ENCODE measurements at places on chromosomes 2 and 18.

GRCh38 chr2:149002891-149003740 is 35.4 kb upstream of the LYPD6B start:
- DNase-seq, result no peak

DNA sequence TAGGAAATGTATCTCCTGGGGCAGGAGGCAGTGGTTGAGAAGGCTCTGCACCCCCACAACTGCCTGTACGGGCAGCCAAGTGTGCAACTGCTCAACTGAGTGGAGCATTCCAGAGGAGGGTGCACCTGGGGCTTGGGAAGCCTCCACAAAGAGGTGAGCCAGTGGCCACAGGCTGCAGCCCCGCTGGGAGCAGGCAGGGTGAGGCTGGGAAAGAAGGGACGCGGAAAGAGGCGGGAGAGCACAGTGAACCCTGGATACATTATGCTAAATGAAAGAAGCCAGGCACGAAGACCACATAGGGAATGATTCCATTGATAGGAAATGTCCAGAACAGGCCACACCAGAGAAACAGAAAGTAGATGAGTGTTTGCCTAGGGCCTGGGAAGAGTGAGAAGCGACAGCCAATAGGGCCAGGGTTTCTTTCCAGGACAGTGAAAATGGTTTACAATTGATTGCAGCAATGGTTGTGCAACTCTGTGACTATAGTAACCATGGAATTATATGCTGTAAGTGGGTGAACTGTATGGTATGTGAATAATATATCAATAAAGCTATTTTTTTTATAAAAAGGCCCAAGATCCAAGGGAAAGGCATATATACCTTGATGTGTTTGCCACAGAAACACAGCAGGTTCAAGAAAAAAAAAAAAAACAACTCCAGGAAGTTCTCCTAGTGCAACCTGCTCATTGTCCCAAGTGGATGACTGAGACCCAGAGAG is 82.4 kb downstream of the DDX1 start:
- DNase-seq, result no peak

GRCh38 chr18:80159713-80160636 is 50.9 kb downstream of the ADNP2 start:
- DNase-seq, result no peak

DNA sequence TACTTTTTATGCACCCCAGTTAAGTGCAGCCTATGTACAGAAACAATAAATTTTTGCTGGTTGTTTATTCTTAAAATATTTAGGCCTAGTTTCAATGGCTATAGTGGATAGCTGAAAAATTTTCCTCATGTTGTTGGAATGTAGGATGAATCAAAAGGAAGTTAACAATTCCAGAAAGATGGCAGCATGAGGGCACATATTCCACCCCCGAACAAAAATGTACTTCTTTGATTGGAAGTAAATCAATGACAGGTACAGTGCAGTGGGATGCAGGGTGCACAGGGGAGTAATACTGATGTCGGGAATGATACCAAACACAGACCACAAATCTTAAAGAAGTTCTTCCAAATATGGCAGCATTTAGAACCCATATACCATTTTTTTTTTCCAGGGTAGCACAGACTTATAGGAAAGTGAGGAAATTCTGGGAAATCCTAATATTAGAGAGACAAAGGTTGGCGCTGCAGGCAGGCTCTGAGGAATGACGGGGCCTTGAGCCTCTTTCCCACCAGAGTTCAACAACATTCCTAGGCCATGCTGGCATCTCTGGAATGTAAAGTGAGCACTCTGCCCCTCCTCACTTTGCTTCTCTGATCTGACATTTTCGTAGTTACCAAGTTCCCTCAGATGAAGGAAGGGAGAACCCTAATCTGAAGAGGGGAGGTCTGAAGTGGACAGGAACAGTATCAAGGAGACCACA is 36.6 kb upstream of the IKZF2 start:
- DNase-seq, result no peak

DNA sequence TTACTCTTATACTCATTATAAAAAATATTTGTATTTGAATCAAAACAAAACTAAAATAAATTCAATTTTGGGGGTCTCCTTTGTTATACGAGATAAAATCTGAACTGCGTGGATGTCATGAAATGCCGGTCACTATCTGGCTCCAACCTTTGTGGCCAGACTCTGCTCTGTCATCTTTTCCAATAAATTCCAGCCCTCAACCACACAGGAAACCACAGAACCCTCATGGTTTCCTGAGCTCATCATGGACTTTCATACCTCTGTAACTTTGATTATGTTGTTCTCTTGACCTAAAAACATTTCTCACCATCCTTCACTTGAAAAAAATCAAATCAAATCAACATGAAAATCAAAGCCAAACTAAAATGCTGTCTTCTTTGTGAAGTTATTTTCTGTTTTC is 724.7 kb downstream of the METTL4 start:
- no peak for DNase-seq

- no peak for DNase-seq
Measured at GRCh38 chr2:10884574-10884975, 27.2 kb upstream of the KCNF1 start.

- peak; percentile 81 for DNase-seq
Measured at GRCh38 chr2:121804340-121804739, 48.9 kb downstream of the TSN start.

DNA sequence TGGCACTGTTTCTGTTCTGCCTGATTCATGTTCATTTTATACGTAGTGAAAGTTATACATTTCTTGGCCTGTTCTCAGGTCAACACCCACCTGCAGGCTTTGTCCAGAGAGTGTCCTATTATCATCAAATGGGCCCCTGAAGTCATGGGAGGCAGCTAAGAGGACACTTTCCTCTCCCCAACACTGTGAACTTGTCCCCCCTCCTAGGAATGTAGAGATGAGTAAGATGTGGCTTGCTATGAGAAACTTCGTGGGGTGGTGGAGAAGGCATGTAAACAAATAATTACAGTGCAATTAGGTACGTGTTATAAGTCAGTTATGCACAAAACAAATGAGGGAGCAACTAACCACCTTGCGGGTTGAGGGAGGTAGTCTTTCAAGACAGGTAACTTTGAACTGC is 57.9 kb downstream of the COL4A3 start:
- no peak for DNase-seq

DNA sequence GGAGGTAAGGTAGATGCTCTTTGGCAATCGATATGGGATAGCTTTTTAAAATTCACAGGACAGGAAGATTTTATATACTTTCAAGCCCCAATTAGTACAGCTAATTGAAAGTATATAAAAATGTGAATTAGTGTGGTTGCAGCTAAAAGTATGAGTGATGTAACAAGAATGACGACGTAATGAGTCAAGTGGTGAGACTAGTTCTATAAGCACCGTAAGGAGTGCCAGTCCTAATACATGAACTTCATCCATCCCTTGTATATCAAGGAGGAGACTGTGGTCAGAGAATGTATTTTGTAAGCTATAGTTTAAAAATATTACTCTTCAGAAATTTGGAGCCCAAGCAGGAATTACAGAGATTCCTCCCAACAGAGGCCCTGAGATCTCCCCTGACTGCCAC is 25.8 kb downstream of the DNAJC27 start:
- DNase-seq, result no peak

DNA sequence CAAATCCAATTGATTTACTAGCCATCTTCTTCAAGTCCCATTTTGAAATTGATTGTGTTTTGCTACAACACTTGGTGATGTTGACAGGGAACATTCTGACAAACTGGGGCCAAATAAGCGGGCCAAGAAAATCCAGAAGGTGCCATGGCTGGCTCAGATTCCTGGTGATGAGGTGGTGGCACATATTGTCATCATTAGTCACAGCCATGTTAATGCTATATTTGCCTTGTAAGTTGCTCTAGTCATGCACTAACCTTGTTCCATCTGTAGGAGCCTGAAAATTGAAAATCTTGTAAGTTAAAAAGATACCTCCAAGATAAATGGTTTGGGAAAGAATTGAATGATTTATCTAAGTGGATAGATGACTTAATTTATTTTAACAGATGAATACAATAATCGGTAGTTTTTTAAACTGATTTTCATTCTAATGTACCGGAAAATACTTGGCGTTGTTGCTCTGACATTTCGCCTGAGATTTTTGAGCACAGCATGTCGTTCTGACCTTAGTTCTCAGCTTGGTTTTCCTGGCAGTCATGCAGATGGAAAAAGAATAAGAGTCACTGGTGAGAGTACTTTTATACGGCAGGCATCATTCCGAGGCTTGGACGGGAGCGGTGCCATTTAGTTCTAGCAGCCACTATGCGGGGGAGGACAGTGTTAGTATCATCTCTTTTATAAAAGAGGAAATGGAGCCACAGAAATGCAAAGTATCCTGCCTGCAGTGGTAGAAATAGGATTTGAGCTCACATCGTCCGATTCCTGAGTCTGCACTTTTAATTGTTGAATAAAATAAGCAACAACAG is 133.9 kb downstream of the ZNF532 start:
- peak; percentile 90 for DNase-seq

Data from spinal cord (tissue), 10 donors.